Gastrocnemius medialis (tissue), 4 donors: ENCODE measurements at places on chromosomes 12 and 14. TPM values are rescaled to one million over a fixed set of nuclear protein-coding genes. Genes with fewer than 3 reads are reported as not detected.

Gene PPP1R13B
- total RNA-seq, result 10.4 TPM

Gene RTL1
- not detected for total RNA-seq

Gene PRKCH
- 11.3 TPM for total RNA-seq

DNA sequence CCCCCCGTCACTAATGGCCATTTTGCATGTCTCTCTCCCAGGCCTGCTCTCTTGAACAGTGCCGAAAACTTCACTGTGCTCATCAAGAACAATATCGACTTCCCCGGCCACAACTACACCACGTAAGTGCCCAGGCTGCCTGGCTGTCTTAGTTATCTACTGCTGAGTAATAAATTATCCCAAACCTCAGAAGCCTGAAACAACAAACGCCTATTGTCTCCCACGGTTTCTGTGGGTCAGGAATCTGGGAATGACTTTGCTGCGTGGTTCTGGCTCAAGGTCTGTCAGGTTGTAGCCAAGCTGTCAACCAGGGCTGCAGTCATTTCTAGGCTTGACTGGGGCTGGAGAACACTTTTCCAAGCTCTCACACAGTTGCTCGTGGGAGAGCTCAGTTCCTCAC is 32.6 kb downstream of the P2RX7 start:
- DNase-seq, result no peak
- no peak overlapping the region for H3K4me3 ChIP-seq
- no peaks in the 10 kb centered on the region for H3K27me3 ChIP-seq
- H3K36me3 ChIP-seq, result no peaks in the 10 kb centered on the region
- H3K27ac ChIP-seq, result no peak overlapping the region

- H3K36me3 ChIP-seq, result no peaks in the 10 kb centered on the region
- no peaks in the 10 kb centered on the region for H3K27me3 ChIP-seq
Measured at GRCh38 chr12:6866920-6867412, 365 bp upstream of the TPI1 start.

DNA sequence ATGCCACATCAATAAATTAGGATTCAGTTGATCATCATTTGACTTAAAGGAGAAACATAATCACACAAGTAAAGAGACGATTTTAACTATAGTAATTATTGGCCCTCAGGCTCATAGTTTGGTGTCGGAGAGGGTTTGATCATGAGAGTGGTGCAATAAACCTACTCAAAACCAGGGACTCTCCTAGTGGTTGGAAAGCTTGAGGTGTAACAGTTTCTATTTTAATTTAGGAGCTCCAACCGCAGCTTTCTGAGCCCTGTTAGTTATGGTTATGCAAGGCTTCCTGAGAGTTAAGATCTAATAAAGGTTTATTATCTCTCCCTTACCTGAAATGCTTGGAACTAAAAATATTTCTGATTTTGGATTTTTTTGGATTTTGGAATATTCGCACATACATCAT is 36.4 kb downstream of the TMTC2 start:
- no peaks in the 10 kb centered on the region for H3K36me3 ChIP-seq
- H3K27me3 ChIP-seq, result no peaks in the 10 kb centered on the region
- H3K4me3 ChIP-seq, result no peak overlapping the region

GRCh38 chr12:11862798-11863197 is 207.9 kb upstream of the BCL2L14 start:
- H3K4me1 ChIP-seq, result peaks cover 37% of the 10 kb centered on the region
- no peaks in the 10 kb centered on the region for H3K27me3 ChIP-seq
- H3K4me3 ChIP-seq, result no peak overlapping the region

DNA sequence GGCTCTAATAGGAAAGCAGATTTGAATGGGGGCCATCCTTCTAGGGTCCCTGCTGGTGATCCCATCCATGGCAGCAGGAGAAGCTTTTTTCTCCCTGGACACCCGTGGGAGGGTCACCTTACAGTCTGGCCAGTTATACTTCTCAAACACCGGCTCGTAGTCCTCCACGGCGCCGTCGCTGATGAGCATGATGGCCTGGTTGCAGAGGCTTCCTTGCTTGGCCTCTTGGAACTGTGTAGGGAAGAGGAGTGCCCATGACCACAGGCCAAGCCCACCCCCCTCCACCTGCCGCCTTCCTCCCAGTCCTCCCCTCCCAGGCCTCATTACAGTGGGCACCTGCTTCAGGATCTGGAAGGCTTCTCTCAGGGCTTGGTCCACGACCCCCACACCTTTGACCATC is 33.8 kb downstream of the CACNA2D4 start:
- no peaks in the 10 kb centered on the region for H3K36me3 ChIP-seq
- no peaks in the 10 kb centered on the region for H3K4me1 ChIP-seq
- no peak overlapping the region for H3K27ac ChIP-seq
- H3K4me3 ChIP-seq, result no peak overlapping the region
- no peak for DNase-seq
- H3K27me3 ChIP-seq, result no peaks in the 10 kb centered on the region

DNA sequence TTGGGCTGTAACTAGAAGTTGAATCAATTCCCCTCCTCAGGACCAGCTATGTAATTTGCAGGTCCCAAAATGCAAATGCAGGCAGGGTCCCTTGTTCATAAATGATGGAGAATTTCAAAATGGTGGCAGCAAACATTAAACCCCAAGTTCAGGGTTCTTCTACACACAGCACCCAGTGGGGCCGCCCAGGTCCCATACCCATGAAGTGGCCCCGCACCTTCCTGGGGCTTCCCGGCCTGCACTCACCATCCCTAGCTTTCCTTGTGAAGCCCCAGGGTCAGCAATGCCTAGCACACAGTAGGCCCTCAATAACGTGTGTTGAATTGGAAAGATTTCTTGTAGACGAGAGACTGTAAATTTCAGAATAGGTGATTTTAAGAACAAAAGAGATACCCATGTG is 76.0 kb downstream of the NTF3 start:
- H3K4me3 ChIP-seq, result no peak overlapping the region
- H3K27ac ChIP-seq, result no peak overlapping the region
- no peaks in the 10 kb centered on the region for H3K36me3 ChIP-seq
- no peak for DNase-seq
- H3K27me3 ChIP-seq, result peaks cover 4% of the 10 kb centered on the region
- H3K4me1 ChIP-seq, result no peaks in the 10 kb centered on the region

DNA sequence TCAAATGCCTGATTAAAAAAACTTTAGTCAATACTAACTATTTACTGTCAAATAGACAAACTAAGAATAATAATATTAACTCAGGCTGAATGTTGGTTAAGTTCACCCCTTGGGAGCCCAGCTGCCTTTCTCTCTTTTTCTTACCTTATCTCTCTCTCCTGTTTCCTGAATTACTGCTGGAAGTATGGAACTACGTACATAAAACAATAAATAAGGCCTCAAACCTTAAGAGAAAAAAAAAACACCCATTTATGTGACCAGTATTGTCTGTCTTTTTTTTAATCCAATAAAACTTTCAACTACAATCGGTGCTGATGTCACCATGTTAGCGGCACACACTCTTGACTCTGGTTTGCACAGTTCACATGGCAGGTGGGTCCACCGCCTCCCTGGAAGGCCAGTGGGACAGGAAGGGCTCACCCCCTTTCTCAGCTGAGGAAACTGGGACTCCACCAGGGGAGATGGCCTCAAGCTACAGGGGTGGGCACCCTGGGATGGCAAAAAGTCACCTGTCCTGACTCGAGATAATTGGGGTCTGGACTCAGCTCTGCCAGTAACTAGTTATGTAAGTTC is 21.3 kb downstream of the BCL11B start:
- H3K27me3 ChIP-seq, result peaks cover 31% of the 10 kb centered on the region
- DNase-seq, result no peak
- no peaks in the 10 kb centered on the region for H3K4me1 ChIP-seq

GRCh38 chr12:105279460-105280056 is 43.6 kb upstream of the APPL2 start:
- H3K4me3 ChIP-seq, result no peak overlapping the region
- H3K36me3 ChIP-seq, result no peaks in the 10 kb centered on the region

DNA sequence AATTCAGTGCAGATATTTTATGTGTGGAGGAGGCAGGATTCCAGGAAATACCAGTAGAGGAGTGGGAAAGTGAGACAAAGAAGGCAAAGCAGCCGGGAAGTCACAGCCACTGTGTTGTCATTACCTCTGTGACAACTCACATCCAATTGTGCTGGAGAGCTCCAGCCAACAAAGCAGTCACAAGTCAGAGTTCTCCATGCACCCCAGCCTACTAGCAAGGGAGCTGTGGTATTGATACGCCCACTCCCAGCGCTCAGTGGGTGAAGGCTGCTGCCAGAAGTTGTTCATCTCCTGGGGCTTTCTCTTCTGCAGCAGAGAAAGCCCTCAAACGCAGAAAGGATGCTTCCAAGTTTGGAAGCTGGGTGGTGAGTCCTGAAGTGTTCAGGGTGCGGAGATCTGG is 93.9 kb downstream of the DICER1 start:
- no peaks in the 10 kb centered on the region for H3K4me1 ChIP-seq
- no peaks in the 10 kb centered on the region for H3K36me3 ChIP-seq
- no peak overlapping the region for H3K4me3 ChIP-seq
- no peak overlapping the region for H3K27ac ChIP-seq

- no peak overlapping the region for H3K27ac ChIP-seq
- H3K36me3 ChIP-seq, result no peaks in the 10 kb centered on the region
- DNase-seq, result no peak
Measured at GRCh38 chr12:19248929-19249602, 119.5 kb downstream of the PLEKHA5 start.

- no peaks in the 10 kb centered on the region for H3K27me3 ChIP-seq
- DNase-seq, result no peak
- no peaks in the 10 kb centered on the region for H3K36me3 ChIP-seq
- peak overlapping the region; percentile 54 for H3K27ac ChIP-seq
- no peaks in the 10 kb centered on the region for H3K4me1 ChIP-seq
- peak overlapping the region; percentile 20 for H3K4me3 ChIP-seq
Measured at GRCh38 chr14:56004786-56005185, 113.4 kb upstream of the PELI2 start.

GRCh38 chr14:99548255-99548654 is 55.8 kb downstream of the CCDC85C start:
- no peak overlapping the region for H3K27ac ChIP-seq
- H3K4me1 ChIP-seq, result no peaks in the 10 kb centered on the region
- no peak overlapping the region for H3K4me3 ChIP-seq
- H3K36me3 ChIP-seq, result no peaks in the 10 kb centered on the region
- H3K27me3 ChIP-seq, result no peaks in the 10 kb centered on the region

DNA sequence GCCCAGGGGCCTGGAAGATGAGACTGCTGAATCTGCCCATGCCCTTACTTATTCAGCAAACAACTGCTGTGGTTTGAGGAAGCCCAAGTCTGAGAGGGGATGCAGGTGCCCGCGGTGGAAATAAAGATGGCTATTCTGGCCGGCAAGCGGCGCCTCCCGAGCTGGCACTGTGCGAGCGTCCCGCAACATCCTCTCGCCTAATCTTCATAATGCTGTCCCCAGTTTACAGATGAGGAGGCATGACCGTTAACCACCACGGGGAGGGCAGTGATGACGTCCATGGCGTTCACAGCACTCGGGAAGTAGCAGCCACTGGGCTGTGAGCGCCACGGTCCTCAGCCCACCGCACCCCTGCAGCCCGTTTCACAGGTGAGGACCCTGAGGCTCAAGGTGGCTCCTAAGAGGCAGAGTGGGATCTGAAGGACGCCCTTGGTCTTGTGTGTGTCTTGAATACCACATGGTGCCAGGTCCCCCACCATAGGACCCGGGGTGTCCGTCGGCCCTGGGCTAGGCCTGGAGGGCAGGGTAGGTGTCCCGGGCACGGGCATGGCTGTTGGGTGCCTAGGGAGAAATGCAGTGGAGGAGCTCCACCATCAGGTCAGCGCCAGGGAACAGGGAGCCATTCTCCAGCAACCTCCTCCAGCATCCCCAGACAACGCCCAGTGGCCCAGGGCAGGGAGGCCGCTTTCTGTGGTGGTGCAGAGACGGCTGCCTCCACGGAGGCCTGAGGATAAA is 20.2 kb downstream of the CHGA start:
- no peaks in the 10 kb centered on the region for H3K36me3 ChIP-seq
- DNase-seq, result no peak
- no peaks in the 10 kb centered on the region for H3K27me3 ChIP-seq
- no peak overlapping the region for H3K4me3 ChIP-seq

DNA sequence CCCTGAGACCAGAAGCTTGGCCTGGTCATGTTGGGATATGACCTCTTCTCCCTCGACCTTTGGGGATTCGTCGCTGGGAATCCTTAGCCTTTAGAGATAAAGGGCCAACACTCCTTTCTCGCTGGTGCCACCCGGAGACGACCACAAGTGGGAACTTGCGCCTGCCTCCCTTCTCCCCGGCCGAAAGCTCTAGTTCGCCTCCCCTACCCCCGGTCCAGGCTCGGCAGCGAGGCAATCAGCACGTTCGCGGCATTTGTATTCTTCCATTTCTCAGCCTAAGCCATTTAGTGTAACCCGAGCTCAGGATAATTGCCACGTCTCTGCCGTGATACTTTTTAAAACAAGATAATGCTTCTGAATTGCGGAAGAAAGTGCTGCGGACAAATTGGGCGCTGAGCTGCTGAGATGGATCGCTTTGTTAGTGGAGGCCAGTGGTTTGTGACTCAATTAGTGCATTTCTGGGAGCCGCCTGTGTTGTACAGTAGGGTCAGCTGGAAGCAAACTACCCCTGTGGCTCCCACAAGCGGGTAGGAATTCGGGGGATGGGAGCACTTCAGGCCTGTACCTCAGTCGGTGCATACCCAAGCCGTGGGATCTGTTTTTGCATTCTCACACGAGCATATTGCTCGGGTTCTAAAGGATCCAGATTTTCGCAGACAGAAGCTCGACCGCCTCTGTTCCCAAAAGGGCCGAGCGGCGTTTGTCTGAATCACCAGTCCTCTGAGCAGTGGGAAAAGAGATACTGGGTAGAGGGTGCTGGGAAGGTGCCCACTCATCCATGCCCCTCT is 6.8 kb upstream of the SIX1 start:
- no peak for DNase-seq
- no peaks in the 10 kb centered on the region for H3K27me3 ChIP-seq
- peaks cover 33% of the 10 kb centered on the region for H3K4me1 ChIP-seq
- H3K4me3 ChIP-seq, result peak overlapping the region; percentile 73

DNA sequence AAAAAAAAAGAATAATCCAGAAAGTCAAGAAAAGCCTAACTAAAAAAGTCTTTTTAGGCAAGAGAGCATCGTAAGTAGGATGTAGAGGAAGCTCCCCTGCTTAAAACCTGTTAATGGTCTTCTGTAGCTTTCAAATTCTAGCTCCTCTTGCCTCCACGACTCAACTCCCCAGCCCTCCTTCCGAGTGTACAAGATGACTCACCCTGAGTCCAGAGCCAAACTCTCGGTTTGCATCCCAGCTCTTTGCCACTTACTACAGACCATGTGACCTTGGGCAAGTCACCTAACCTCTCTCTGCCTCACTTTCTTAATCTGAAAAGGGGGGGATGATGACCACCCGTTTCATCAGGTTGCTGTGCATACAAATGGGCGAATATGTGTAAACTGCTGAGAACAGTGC is 460.4 kb downstream of the DPF3 start:
- no peaks in the 10 kb centered on the region for H3K36me3 ChIP-seq
- H3K4me3 ChIP-seq, result no peak overlapping the region
- DNase-seq, result no peak
- no peaks in the 10 kb centered on the region for H3K27me3 ChIP-seq
- H3K27ac ChIP-seq, result no peak overlapping the region

DNA sequence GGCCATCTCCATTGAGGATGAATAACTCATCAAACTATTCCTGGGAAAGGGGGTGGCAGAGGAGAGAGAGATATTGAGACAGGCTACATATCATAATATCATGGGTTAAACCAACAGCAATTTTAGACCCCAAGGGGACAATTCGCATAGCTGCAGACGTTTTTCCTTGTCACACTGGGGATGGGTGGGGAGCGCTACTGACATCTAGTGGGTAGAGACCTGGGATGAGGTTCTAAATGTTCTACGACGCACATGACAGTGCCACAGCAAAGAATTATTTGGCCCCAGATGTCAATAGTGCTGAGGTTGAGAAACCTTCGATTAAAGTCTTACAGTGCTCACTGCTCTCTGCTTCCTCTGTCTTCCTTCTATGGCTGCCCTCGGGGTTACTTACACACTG is 425.6 kb downstream of the NRXN3 start:
- H3K27ac ChIP-seq, result no peak overlapping the region
- no peaks in the 10 kb centered on the region for H3K36me3 ChIP-seq
- no peak overlapping the region for H3K4me3 ChIP-seq

GRCh38 chr14:49703965-49704364 is 11.0 kb downstream of the KLHDC1 start:
- no peak overlapping the region for H3K4me3 ChIP-seq
- H3K36me3 ChIP-seq, result no peaks in the 10 kb centered on the region
- DNase-seq, result no peak
- H3K4me1 ChIP-seq, result no peaks in the 10 kb centered on the region
